ENCODE measurements at places on chromosomes 1 and 21.

DNA sequence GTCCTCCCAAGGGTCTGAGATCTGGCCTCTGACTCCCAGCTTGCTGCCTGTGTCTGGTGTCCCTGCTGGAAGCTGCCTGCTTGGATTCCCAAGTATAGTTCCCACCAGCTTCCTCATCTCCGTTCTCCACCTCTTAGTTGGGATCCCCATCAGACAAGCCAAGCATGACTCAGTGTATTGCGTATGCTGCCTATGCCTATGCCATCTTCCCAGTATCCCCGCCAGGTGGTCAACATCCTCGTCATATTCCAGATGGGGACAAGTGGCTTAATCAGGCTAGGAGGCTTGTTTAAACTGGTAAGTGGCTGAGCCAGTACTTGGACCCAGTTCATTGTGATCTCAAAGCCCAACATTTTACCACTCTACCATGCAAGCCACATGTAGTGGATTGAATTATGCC lies 204.4 kb downstream of the GRIK3 start:
- no peak for DNase-seq

- no peak for DNase-seq
Measured at GRCh38 chr1:53634571-53634979, 104.4 kb downstream of the GLIS1 start.

- no peak for DNase-seq
Measured at GRCh38 chr1:157198619-157199420, 60.6 kb upstream of the ETV3 start.

GRCh38 chr1:241551759-241552638 lies 19.8 kb downstream of the KMO start:
- no peak for DNase-seq

GRCh38 chr1:240245629-240246020 lies 153.9 kb downstream of the FMN2 start:
- no peak for DNase-seq

DNA sequence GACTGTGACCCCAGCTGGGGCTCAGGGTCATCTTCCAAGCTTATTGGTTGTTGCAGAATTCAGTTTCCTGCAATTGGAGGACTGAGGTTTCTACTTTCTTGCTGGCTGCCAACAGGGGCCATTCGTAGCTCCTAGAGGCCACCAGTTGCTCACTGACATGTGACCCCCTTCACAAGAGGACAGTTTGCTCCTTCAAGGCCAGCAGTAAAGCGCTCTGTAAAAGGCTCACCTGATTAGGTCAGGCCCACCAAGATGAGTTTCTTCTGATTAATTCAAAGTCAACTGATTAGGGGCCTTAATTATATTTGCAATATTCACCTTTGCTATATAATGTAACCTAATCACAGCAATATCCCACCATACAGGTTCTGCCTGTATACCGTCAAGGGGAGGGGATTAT lies 68.9 kb downstream of the SLC9A1 start:
- no peak for DNase-seq

- no peak for DNase-seq
Measured at GRCh38 chr1:176241385-176242015, 34.4 kb upstream of the COP1 start.

DNA sequence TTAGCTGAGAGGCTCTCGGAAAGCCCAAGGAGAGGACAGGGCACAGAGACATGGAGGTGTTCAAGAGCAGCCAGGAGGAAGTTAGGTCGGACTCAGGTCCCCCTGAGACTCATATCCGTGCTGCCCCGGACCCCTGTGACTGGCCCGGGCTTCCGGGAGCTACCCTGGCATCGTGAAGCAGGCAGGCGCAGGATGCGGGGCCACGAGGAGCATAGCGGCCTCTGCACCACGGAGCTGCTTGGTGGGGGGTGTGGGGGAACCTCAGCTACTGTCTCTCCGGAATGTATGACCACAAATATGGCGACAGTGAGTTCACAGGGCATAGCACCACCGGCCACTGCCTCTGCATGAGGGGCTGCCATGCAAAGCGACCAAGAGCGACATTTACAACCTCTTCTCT lies 112.2 kb upstream of the GUCA2B start:
- DNase-seq: no peak

DNA sequence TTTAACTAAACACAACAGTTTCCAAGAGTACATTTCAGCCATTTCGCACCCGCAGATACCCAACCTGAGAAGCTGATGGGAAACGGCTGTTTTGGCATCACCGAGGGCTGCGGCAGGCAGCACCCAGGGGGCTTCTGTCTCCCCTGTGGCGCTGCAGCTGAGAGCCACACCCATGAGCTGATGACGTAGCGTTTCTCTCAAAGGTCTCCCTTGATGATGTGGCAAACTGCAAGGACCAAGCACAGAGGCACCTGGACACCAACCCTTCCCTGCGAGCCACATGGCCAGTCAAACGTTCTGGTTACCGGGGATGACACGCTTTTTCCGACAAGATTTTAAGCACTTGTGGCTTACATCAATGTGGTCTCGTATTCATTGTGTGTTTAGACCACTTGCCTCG lies 150.8 kb upstream of the ERG start:
- DNase-seq: no peak

DNA sequence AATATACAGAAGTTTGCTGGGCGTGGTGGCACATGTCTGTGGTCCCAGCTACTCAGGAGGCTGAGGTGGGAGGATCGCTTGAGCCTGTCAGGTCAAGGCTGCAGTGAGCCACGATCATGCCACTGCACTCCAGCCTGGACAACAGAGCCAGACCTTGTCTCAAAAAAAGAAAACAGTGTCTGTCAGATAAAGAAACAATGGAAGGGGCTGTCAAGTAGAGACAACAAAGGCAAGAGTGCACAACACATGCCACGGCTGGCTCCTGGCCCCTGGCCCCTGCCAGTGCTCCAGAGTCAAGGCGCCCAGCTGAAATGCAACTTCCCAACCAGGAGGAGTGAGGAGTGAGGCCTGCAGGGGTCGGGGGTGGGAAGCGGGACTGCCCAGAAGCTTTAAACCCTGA lies 32.6 kb downstream of the PRDM15 start:
- DNase-seq: no peak

DNA sequence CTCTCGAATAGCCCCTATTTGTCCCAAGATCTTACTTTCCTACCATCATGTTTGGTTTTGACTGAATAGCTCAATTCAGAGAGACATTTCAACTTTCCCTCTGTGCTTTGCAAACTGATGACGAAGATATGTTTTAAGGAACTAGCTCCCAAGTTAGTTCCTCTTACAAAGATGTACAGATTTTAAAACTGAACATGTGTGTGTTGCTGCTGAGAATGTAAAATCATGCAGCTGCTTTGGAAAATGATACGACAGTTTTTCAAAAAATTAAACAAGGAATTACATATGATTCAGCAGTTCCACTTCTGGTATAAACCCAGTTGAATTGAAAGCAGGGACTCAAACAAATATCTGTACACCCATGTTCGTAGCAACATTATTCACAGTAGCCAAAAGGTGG lies 33.6 kb downstream of the KIF26B start:
- DNase-seq: no peak

DNA sequence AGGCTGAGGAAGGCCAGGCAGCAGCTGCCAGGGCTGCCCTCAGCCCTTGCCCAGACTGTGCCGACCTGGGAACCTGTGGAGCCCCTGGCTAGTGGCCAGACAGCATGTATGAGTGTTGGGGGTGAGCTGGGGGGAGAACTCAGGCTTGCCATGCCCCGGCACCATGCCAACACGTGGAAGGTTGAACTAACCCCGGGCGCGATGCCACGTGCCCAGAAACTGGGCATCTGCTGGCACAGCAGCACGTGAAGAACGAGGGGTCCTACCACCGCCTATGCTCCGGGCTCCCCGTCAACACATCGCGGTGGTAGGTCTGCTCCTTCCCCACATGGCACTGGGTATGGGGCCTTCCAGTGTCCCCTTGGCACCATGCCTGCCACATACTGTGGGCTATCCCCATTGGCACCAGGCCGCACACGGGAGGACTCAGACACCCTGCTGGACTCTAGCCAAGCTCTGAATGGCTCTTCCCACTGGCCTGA lies 68.7 kb downstream of the CASZ1 start:
- no peak for DNase-seq
